ENCODE measurements at places on chromosomes 7 and 10.
A peak's percentile ranks its signal among the peaks of the same experiment; 100 is the strongest.

DNA sequence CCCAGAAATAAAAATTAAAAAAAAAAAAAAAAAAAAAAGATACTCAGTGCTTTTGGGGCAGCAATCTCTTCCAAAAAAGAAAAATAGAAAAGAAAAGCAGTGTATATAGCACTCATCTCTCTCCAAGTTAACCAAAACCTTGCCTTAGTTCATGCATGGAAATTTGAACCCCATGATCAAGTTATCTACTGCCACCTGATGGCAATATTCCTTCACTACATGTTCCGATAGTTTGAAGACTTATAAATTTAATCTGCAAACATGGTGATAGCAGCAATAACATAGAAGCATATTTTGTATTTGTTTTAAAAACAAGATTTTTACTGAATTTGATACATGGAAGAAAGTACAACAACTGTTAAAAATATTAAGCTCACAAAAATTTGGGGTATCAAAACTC is 48.6 kb upstream of the SLIT1 start:
- DNase-seq: no peak

DNA sequence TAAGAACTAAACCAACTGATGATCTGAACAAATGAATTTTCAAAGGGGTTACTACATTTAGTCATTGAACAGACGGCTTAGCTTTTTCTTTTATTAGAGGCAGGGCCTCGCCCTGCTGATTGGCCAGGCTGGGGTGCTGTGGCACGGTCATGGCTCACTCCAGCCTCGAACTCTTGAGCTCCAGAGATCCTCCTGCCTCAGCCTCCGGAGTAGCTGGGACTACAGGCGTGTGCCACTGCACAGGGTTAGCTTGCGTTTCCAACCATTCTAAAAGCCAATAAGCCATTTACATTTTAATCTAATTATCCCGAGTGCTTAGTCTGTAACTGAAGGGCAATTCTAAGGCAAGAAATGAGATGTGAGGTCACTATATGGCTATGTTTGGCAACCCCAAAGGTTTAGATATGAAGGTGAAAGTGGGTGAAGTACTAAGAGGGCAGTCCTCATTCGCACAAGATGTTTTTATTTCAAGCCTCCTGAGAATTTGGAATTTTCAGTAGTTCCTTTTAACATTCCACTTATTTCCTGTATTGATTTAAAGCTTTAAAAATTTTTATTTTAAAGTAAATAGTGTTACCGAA is 1.6 kb upstream of the CDK13 start:
- no peak for DNase-seq

DNA sequence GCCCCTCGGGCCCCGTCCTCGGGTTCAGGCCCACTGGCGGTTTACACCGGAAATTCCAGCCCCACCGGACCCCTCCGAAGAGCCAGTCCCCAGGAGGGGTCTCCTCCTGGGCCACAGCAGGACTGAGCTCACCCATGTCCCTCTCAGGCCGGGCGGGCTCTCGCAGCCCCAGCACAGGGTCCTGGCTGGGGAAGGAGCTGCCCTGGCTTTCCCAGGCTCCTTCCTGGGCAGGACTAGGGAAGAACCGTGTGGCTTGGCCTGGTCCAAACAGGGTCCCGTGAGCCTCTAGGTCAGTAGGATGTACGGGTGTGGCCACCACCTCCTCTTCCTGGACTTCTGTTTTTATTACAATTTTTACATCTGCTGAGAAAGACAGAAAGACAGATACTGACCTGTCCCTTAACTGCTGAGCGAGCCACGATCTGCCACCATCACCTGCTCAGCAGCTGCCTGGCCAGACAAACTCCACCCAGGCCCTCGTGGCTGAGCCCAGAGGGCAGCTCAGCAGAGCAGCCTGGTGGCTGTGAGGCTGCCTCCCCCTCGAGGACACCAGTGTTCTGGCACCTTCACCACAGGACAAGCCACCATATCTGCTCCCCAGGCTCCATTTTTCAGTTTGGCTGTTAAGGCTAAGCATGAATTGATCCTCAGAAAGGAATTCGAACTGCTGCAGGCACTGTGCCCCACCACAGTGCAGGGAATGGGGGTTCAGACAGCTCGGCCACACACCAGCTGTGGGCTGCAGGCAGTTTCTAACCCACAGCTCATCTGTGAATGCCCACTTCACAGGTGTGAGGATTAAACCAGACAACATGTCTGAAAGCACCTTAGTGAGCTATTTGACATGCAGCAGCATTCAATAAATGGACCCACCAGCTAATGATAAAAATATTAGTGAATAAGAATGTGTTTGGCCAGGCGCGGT is 14.5 kb upstream of the ZNF777 start:
- DNase-seq: no peak

DNA sequence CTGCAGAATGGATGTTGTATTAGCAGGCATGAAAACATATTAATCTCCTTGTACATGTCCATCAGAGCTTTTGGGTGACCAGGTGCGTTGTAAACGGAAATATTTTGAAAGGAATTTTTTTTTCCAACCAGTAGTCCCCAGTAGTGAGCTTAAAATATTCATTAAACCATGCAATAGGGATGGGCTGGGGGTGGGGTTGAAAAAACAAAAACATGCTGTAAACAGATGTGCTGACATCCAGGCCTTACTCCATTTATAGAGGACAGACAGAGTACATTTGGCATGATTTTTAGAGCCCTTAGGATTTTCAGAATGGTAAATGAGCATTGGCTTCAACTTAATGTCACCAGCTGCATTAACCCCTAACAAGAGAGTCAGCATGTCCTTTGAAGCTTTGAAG is 50.2 kb downstream of the PTPN12 start:
- DNase-seq: no peak

DNA sequence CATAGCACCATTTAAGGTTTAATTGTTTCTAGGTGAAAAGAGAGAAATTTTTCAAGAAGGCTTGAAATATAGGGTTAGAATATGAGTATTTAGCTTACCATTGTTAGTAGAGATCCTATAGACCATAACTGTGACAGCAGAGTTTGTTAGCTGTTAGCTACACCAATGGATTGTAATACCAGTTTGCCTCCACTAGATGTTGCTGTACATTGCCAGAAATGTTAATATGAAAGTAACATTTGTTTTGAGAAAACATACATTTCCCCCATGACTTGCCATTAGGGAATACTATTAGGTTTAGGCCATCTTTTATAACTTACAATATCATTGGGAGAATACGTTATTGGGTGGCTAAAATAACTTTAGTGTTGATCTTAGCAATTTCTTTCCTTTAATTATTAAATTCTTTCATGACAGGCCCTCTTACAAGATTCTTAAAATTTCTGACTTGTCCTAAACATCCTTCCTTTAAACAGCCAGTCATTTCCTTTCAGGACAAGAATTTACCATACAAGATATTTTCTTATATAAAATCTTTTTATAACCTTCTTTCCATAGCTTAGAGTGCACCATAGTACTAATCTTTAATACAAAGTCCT is 39.5 kb downstream of the ZNF117 start:
- DNase-seq: no peak

DNA sequence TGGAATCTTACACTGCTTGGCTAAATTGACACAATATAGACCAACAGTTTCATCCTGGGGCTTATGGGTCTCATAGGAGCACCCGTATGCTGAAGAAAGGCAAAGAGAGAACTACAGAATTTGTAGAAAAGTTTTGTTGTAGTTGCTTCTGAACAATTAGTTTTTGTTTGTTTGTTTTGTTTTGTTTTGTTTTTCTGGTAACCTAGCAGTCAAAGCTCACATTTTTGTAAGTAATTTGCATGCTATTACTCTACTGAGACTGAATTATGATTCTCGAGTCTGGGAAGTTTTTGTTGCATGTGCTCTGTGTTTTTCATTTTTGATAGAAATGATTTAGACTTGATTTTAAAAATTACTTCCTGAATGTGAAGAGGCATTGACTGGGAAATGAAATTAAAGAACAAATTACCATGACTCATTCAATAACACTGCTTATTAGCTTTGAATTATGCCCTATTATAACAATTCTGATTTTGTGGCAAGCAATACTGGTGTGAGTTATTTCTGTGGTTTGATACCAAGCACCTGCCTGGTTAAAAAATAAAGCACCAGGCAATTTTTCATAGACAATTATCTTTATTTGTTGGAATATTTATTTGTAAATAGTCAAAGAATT is 438 bp downstream of the LSMEM1 start:
- no peak for DNase-seq

- peak; percentile 69 for DNase-seq
These were observed 13.1 kb downstream of the LZTS2 start for GRCh38 chr10:101012525-101013364.

DNA sequence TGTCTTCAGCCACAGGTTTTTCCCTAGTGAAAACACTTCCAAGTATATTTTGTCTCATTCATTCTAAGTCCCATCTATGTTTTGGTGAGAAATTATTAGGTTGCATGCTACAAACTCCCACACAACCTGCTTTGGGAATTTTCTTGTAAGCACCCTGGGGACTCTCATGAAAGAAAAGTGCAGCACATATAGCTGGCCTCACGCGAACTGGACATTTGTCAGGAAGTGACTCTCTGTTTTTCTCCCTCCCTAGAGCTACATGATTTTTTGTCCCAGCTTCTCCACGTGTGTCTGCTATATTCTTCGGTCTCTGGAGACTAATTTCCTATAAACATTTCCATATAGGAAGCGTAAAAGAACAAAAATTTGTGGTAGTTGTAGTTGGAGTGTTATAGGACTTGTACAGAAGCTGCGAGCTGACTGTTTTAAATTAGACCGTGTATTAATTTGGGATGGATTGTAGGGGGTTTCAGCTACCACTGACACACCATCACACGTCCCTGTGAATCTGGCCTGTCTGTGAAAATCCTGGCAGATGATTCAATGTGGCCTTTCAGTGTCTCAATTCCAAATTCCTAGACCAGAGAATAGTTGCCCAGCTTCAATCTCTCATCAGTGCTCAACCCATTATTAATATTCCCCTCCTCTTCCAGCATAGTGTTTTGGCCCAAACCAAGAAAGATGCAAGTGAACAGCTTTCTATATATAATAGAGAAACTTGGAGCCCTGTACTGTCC is 40.2 kb downstream of the ARL4A start:
- DNase-seq: no peak

DNA sequence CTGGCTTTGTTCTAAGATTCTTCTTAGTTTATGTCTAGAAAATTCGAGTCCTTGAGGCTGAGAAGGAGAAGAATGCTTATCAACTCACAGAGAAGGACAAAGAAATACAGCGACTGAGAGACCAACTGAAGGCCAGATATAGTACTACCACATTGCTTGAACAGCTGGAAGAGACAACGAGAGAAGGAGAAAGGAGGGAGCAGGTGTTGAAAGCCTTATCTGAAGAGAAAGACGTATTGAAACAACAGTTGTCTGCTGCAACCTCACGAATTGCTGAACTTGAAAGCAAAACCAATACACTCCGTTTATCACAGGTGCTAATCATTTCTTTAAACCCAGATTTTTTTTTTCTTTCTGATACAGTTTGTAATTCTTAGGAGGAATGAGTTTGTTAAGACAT is 6.7 kb downstream of the CEP55 start:
- DNase-seq: no peak

DNA sequence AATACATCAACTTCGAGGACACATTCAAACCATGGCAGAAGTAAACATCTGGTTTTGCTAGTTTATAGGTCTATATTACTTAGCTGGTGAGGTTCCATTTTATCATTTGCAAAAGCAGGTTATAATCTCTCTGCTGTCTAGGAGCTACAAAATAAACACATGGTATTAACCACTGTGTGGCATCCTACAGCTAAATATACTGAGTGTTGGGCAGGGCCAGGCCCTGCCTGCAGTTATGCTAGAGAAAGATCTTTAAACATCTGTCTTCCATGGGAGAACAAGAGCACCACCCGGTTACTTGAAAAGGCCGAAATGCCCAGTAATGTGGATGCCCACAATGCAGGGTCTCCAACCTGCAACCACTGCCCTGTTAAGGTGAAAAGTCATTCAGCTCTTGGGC is 20.6 kb upstream of the FKBP9 start:
- no peak for DNase-seq

DNA sequence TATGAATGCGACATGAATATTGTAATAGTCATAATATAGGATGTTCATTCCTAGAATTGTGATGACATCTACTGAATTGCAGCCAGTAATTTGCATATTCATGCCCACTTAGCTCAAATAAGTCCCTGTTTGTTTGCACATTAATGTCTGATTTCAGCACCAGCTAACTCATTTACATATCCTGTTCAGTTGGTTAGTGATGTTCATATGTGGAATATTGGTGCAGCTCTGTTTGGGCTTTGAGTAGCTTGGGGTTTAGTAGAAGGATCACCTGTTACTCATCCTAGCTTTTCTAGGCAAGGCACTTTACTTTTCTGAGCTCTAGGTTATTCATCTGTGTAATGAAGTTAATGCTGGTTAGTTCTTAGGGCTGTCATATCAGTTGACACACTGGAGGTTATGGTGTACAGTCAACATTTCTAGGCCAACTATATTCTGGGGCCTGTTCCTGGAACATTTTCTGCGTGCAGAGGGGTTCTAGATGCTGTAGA is 238.4 kb downstream of the EXOC4 start:
- no peak for DNase-seq

- DNase-seq: peak; percentile 11
These were observed 34.0 kb downstream of the GATA3 start for GRCh38 chr10:8088504-8088903.

GRCh38 chr7:49911909-49912308 is 138.5 kb downstream of the VWC2 start:
- DNase-seq: no peak

Measured in activated T-cell treated with anti-CD3 and anti-CD28 coated beads for 1 hour (primary cell).